Sigmoid colon (tissue), 7 donors: ENCODE measurements at places on chromosomes 5 and 9. TPM values are rescaled to one million over a fixed set of nuclear protein-coding genes. Genes with fewer than 3 reads are reported as not detected.
A peak's percentile ranks its signal among the peaks of the same experiment; 100 is the strongest.

GRCh38 chr9:13817754-13818278, 496.1 kb downstream of the NFIB start:
- no peak overlapping the region for H3K4me3 ChIP-seq
- no peaks in the 10 kb centered on the region for H3K27me3 ChIP-seq
- DNase-seq, result no peak
- no peaks in the 10 kb centered on the region for H3K36me3 ChIP-seq

The LCN10 gene
- total RNA-seq, result 1.5 TPM

The OBP2B gene
- not detected for total RNA-seq

DNA sequence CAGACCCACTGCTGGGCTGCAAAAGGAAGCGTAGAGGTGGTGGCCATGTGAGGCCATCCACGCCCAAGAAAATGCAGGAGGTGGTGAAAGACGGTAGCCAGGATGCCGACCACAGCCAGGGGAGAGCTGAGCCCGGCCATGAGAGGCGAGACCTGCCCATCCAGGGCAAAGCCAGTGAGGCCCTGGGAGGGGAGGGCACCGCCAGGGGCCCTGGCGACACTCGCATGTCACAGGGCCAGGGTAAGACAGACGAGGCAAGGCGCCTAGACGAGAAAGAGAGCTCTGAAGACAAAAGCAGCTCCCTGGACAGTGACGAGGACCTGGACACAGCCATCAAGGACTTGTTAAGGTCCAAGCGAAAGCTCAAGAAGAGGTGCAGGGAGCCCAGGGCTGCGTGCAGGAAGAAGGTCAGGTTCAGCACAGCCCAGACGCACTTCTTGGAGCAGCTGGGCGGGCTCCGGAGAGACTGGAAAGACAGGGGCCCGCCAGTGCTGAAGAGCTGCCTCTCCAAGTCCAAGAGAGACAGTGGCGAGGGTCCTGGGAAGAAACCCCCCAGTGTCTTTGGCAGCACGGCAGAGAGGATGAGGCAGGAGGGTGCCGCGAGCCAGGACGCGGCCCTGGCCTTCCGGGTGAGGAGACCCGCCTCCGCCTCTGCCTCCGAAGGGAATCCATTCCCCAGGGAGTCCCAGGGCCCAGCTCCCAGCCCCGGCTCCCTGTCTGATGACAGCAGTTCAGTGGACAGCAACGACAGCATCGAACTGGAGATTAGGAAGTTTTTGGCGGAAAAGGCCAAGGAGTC, 6.9 kb downstream of the PPP1R26 start:
- DNase-seq, result peak; percentile 50
- H3K4me3 ChIP-seq, result no peak overlapping the region
- no peak overlapping the region for H3K27ac ChIP-seq
- H3K36me3 ChIP-seq, result peaks cover 28% of the 10 kb centered on the region
- H3K27me3 ChIP-seq, result no peaks in the 10 kb centered on the region

DNA sequence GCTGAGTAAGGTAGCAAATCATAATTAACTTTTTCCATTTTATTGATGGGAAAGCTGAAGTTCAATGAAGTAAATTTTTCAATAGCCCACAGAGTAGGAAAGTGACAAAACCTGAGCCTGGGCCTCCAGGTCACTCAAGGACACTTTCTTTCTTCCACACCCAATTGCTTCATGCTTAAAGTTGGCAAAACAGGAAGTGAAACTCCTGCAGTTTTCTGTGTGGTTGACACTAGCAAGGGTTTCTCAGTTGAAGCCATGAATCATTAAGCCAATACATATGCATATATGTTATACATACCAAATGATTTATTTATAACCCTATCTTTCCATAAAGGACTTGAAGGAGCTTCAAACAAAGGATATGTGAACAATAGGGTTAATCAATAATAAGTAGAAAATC, 13.9 kb downstream of the TLR4 start:
- no peaks in the 10 kb centered on the region for H3K36me3 ChIP-seq
- H3K4me1 ChIP-seq, result peaks cover 11% of the 10 kb centered on the region
- no peak overlapping the region for H3K4me3 ChIP-seq
- H3K27me3 ChIP-seq, result no peaks in the 10 kb centered on the region

The PCDHGA8 gene
- 7.8 TPM for total RNA-seq

The NTRK2 gene
- 3.0 TPM for total RNA-seq

DNA sequence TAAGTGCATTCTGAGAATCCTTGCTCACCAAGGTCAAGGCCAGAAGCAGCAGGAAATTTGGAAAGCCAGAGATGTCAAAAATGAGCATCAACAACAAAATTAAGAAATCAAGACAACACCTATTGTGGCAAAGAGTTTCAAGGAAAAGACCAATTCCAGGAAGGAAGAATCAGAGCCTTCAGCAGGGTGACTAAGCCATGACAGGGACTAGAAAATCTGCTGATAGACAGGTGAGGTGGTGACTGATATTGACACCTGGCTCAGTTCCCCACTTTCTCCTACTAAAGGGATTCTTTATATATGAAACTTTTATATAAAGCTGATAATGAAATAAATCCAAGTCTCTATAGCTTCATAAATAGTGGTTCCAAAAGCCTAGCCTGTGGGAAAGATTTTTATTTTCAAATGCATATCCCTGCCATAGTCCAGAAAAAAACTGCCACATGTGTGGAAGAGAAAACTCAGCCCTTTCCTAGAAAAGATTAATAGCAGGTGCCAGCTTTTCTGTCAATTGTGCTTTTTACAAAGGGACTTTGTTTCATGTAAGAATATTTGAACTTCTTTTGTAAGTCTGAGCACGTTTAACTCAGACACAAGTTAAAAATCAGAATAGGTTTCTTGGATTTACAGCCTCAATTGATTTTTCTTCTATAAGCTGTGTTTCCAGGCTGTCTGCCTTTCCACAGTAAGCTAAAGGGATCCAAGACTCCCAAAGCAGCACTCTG, 81.1 kb upstream of the GRAMD2B start:
- H3K36me3 ChIP-seq, result no peaks in the 10 kb centered on the region
- H3K27ac ChIP-seq, result no peak overlapping the region
- H3K4me1 ChIP-seq, result no peaks in the 10 kb centered on the region
- H3K4me3 ChIP-seq, result no peak overlapping the region
- no peaks in the 10 kb centered on the region for H3K27me3 ChIP-seq

The PDE6A gene
- total RNA-seq, result not detected

The C9orf72 gene
- 21.0 TPM for total RNA-seq

DNA sequence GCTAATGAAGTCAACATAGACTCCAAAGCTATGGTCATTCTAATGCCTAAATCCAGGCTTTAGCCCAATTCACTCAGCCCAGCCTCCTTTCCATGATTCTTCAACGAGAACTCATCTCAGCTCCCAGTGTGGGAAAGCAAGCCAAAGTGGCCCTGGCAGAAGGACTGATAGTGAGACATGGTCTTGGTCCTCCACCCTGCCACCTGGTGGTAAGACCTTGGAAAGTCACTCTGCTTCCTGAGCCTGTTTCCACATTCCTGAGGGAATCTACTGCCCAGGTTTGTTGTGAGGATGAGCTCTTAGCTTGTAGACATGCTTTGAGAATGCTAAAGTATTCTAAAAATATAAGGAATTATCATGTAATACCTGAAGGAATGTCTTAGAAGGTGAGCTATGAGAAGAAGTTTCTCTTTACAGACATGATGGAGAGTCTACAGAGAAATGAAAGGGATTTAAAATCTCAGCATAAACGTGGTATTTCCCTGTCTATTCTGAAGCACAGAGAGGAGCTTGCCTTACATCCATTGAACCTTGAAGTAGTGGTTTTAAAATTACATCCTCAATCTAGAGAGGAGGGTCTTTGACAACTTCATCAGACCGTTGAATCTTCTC, 173.5 kb downstream of the TRIM32 start:
- H3K4me1 ChIP-seq, result no peaks in the 10 kb centered on the region
- H3K36me3 ChIP-seq, result no peaks in the 10 kb centered on the region
- H3K27ac ChIP-seq, result no peak overlapping the region
- peak; percentile 72 for DNase-seq
- H3K4me3 ChIP-seq, result no peak overlapping the region

DNA sequence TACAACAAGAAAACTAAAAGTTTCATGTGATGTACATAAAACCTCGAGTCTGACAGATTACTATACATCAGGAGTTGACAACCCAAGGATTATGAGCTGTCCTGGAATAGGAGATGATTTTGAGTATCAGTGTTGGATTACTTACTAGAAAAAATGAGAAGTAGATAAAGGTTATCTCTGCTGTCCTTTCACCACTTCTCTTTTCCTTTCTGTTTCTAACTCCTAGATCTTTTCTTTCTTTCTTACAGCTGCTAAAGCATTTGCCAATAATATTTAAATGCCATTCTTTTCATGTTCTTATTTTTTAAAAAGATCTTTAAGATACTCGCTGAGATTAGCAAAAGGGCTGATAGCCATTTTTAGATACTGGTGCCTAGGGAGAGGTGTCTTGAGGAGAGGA, 14.8 kb downstream of the RBM27 start:
- no peak overlapping the region for H3K27ac ChIP-seq
- no peak for DNase-seq
- H3K4me1 ChIP-seq, result no peaks in the 10 kb centered on the region
- no peak overlapping the region for H3K4me3 ChIP-seq

The CFAP77 gene
- total RNA-seq, result not detected

DNA sequence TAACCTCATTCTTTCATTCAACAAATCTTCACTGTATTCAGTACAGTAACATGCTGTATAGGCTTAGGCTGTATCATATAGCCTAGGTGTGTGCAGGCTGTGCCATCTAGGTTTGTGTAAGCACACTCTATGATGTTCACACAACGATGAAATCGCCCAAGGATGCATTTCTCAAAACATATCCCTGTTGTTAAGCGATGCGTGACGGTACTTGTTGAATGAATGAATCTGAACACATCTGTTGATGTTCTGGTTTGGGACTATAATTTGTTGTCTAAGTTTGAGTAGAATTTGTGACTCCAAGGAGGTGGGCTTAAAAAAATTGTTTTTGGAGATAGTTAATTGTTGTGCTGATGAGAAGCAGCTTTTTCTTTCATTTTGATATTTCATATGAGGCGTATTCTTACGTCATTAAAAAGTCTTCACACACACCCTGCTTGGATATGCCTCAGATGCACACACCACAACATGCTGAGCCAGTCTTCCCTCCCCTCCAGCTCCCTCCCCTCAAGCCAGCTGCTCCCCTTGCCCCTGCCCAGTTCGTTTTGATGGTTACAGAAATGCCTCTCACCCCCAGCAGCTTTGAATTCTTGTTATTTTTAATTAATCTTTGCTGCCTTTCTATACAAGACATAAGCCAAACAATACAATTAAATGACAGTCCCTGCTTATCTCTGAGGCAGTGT, 5.5 kb upstream of the PSAT1 start:
- no peak for DNase-seq
- H3K27me3 ChIP-seq, result no peaks in the 10 kb centered on the region
- no peak overlapping the region for H3K27ac ChIP-seq
- H3K36me3 ChIP-seq, result no peaks in the 10 kb centered on the region
- no peaks in the 10 kb centered on the region for H3K4me1 ChIP-seq

The SPINK6 gene
- not detected for total RNA-seq

The TUT7 gene
- 59.0 TPM for total RNA-seq

The LCN15 gene
- not detected for total RNA-seq
